Fibroblast of the aortic adventitia (primary cell): ENCODE measurements at places on chromosomes 1 and 21. TPM values are rescaled to one million over a fixed set of nuclear protein-coding genes. Genes with fewer than 3 reads are reported as not detected.

DNA sequence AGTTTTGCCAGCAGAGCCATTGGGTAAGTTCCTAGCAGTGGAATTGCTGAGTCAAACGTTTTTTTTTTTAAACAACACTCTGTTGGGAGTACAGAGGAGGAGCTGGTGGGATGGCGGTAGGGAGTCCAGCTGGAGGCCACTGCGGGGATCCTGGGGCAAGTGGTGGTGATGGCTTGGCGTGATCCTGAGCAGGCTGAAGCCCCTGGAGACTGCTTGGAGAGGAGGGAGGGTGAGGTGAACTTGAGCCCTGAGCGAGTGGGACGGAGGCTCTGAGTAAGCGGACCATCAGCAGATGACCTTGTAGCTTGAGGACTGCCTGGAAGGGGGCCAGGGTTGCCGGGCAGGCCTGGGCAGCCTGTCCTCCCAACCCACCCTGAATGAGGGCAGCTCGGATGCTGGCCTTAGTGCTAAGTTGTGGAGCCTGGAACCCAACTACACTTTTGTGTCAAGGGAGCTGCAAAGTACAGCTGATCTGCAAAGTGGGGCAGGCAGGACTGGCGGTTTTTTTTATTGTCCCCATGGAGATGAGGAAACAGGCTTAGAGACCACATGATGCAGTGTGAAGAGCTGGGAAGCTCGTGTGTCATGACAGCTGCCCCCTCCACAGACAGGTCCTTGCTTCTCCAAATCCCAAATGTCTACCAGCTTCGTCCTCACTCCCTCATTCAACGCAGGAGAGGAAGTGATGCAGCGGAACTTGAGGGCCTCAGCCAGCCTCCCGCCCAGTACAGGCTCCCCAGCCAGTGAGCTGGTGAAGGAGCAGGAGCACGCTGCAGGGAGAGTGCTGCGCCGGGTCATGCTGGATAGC lies 20.2 kb downstream of the MRPL37 start:
- DNase-seq, result peak; percentile 66

DNA sequence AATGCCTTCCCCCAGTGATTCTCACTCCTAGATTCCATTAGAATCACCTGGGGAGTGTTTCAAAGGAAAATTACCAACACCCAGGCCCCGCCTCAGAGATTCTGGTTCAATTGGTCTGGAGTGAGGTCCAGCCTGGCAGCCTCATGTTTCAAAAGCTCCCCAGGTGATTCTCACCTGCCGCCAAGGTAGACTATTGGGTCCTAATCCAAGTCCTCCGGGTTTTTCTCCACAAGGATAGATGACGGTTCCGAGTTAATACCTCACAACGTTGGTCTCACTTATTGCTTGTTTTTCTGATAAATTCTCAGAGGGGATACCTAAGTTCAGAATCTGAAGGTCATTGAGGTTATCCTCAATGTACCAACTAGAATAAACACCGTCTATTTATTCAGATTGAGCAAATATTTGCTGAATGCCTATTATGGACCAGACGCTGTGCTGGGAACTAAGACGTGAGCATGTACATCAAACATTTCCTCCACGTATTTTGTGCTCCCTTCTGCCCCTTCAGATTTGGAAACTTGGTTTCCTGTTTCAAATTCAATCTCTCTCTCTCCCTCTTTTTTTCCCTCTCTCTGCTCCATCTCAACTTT lies 97.5 kb downstream of the SEC16B start:
- DNase-seq, result no peak

- DNase-seq, result no peak
Observed at GRCh38 chr1:90308421-90308820, 313.5 kb downstream of the ZNF326 start.

DNA sequence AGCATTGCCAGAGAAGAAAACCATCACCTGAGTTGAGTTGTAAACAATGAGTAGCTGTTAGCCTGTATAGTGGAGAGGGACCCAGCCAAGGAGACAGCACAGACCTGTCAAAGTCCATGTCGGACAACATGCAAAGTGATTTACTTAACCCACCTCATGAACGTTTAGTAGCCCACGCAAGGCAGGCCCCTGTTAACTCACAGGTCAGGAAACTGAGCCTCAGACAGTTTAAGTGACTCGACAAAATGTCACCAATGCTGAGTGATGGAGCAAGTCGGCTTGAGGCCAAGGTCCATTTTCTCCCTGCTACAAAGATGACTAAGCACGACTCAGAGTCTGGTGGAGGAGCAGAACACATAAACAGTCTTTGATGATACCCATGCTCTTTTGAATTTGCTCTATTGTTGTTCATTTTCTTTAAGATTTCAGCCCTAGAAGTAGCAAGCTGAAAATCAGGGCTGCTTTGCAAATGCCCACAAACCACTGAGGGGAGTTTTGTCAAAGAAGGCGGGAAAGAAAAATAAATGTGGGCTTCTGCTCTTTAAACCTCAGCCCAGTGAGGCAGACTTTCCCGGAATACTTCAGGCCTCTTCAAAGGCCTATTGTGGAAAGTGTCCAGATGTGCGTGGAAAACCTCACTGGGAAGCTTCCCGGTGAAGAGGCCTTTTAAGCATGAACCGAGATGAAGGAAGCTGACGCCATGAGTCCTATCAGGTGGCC lies 83.8 kb upstream of the HOOK1 start:
- peak; percentile 98 for DNase-seq

GRCh38 chr1:16302709-16303627 lies 49.3 kb downstream of the FBXO42 start:
- no peak for DNase-seq

- peak; percentile 39 for DNase-seq
Observed at GRCh38 chr1:198417039-198417438, 123.4 kb downstream of the ATP6V1G3 start.

DNA sequence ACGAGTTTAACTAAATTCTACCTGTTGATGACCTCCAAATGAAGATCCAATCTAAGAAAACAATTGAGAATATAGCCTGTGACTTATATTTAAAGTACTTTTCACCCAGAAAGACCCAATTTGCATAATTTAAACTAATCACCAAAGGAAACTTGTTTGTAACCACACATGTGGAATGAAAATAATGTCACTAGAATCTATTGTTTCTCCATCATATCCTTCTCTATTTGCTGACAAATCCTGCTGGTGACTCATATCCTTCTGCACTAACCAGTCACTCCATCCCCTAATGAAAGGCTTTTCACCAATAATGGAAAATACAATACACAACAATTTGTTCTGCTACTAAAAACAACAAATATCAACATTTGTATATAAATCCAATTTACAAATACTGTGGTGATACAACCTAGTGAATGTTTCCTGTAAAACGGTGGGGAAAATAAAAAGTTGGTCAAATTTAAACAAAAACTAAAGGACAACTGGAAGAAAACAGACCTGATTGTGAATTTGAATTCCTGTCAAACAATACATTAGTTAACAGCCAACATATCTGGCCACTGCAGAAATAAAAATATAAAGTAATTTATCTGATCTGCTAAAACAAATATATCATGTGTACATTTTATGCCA lies 6.5 kb downstream of the PTP4A2 start:
- DNase-seq, result peak; percentile 53

- DNase-seq, result peak; percentile 28
Observed at GRCh38 chr1:67599085-67599484, 85.9 kb upstream of the GADD45A start.

GRCh38 chr1:5595531-5596170 lies 396.6 kb downstream of the NPHP4 start:
- no peak for DNase-seq

GRCh38 chr1:202151045-202151444 lies 6.5 kb upstream of the ARL8A start:
- no peak for DNase-seq

DNA sequence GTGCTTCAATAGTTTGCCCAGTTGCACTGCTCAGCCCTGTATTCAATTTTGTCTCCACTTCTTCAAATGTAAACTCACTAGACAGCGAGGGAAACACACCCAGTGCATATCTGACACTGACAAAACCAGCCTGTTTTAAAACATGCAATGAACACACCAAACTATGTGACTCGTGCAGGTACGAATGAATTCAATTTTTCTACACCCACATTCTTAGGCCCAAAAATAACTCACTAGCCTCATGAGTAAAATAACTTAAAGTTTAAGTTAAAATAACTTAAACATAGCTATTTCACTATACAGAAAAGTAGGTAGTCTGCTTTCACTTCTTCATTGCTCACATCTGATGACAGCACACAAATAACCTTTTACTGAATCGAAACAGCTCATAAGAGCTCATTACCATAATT lies 21.1 kb downstream of the TTC13 start:
- no peak for DNase-seq

DNA sequence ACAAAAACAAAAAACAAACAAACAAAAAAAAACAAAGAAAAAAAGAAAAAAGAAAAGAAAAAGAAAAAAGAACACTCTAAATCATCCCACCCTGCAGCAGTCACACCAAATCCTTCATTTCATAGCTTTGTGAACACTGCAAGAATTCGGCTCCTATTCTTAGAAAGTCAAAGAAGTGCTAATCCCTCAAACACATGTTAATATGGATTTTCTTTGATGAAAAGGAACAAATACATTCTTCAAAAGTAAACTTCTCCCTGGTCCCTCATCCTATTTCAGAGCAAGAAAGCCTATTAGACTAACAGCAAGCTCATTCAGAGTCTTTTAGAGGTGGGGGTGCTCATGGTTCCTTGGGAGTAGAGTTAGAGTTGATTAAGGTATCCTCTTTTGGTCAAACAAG lies 7.2 kb upstream of the MRPL39 start:
- no peak for DNase-seq

GRCh38 chr1:205569411-205570172 lies 62.2 kb downstream of the ELK4 start:
- DNase-seq, result no peak

DNA sequence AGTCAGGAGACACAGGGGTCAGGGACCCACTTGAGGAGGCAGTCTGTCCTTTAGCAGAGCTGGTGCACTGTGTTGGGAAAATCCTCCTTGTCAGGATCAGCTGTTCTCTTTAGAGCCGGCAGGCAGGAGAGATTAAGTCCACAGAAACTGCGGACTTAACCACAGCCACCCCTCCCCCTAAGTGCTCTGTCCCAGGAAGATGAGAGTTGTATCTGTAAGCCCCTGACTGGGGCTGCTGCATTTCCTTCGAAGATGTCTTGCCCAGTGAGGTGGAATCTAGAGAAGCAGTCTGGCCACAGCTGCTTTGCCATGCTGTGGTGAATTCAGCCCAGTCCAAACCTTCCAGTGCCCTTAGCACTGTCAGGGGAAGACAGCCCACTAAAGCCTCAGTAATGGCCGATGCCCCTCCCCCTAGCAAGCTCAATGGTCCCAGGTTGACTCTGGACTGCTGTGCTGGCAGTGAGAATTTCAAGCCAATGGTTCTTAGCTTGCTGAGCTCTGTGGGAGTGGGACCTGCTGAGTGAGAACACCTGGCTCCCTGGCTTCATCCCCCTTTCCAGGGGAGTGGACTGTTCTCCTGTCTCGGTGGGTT lies 172.8 kb downstream of the ST6GALNAC3 start:
- DNase-seq, result no peak

The SPSB1 gene
- total RNA-seq, result 18.2 and 37.6 TPM in 2 replicates

The CTSS gene
- total RNA-seq, result 2.3 and 31.6 TPM in 2 replicates

The S100A7 gene
- total RNA-seq, result not detected in 2 replicates
